Activated T-cell treated with anti-CD3 and anti-CD28 coated beads, Interleukin-2, amount 50 U/mL, for 72 hours (primary cell): ENCODE measurements at places on chromosomes 2 and 18.

GRCh38 chr18:72612894-72613533, 68.9 kb upstream of the CBLN2 start:
- DNase-seq = no peak
- no peaks in the 10 kb centered on the region for H3K4me1 ChIP-seq
- H3K27ac ChIP-seq = no peak overlapping the region
- H3K27me3 ChIP-seq = no peaks in the 10 kb centered on the region
- H3K4me3 ChIP-seq = no peak overlapping the region

DNA sequence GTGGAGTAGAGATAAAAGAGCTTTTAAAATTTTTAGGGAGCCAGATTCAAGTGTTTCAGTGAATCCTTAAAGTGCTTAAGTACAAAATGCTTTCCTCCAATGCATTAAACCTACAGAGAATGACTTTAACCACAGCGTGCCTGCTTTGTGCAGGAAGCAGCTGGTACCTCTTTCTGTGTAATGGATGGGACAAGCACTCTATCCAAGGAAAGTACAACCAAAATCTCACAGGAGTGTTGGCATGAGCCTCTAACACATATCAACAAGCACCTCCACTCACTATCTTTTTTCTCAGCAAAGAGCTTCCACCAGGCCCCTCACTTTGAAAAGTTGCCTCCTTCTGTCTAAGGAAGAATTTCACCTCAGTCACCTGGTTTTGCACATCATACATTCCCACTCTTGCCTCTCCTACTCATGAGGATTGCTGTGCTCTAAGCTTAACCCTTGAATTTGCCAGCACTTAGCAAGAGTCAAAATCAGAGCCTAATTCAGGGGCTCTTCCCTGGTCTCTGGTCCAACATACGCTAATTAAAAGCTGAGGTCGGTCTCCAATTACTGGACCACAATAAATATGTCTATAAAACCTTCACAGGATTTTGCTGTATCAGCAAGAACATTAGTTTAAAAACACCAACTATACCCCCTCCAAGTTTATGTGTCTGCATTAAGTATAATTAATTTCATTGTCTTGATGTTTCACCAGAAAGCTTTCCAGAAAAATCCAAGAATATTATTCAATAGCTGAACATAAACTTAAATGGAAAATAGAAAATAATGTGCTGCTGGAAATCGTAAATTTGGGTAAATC, 68.9 kb downstream of the ZNF521 start:
- no peaks in the 10 kb centered on the region for H3K4me1 ChIP-seq
- H3K4me3 ChIP-seq = no peak overlapping the region
- H3K27me3 ChIP-seq = peaks cover 12% of the 10 kb centered on the region
- H3K27ac ChIP-seq = no peak overlapping the region
- no peak for DNase-seq

DNA sequence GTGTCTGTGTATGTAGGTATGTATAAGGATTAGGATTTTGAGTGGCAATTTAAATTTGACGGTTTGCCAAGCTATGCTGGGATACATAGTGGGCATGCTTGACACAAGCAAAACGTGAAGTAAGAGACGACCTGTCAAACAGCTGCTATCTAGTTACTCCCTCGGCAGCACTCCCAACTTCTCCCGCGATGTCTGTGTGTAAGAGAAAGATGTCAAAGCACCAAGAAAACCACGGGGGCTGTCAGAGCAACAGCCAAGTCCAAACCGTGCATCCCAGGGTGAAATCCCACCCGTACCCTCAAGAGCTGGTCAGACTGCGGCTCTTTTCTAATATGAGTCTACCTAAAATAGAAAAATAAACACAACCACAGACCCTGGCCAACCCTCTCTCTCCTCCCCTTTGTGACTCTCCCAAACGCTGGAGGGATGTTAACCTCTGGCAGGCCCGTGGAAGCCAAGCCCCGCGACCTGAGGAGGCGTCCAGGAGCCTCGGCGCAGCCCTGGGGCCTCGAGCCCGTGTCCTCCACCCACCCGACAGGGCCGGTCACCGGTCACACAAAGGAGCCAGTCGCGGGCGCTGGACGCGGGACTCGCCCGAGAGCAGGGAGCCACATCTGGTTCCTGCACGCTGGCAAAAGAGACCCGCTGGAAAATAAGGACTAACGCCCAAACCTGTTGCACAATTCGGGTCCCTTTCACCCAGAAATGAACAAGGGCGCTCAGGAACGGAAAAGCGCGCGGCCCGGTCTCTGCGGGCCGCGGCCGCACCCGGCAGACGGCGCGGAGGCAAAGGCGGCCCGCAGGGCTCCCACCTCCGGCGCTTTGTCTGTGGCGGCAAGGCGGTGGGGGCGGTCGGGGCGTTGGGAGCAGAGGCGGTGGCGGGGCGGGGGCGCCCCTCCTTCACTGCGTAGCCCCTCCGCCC, 925 bp downstream of the SESTD1 start:
- H3K4me1 ChIP-seq = peaks cover 33% of the 10 kb centered on the region
- peaks cover 5% of the 10 kb centered on the region for H3K36me3 ChIP-seq
- peak; percentile 39 for DNase-seq
- peaks cover 26% of the 10 kb centered on the region for H3K27me3 ChIP-seq

- H3K4me1 ChIP-seq = no peaks in the 10 kb centered on the region
- no peaks in the 10 kb centered on the region for H3K27me3 ChIP-seq
- no peak overlapping the region for H3K4me3 ChIP-seq
- H3K27ac ChIP-seq = no peak overlapping the region
- H3K36me3 ChIP-seq = no peaks in the 10 kb centered on the region
- no peak for DNase-seq
These were observed 25.1 kb downstream of the ADRA2B start for GRCh38 chr2:96091141-96091710.

- peaks cover 65% of the 10 kb centered on the region for H3K4me1 ChIP-seq
- H3K4me3 ChIP-seq = no peak overlapping the region
- H3K27me3 ChIP-seq = no peaks in the 10 kb centered on the region
- no peak for DNase-seq
These were observed 12.4 kb upstream of the STAT1 start for GRCh38 chr2:191026377-191026776.

DNA sequence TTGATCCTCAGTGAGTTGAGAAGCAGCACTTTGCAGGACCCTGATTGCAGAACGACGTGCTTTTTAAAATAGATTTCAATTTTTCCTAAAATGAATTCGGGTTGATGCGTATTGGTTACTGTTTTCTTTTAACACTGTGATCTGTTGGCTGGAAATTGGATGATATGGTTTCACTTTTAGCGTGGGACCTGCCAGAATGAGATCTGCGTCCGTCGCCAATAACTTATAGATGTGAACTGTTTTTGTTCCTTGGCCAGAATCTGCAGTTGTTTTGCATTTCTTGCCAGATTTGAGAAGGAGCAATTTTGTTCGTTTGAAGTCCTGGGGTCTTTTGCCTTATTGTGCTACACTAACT, 703 bp downstream of the UGGT1 start:
- peaks cover 4% of the 10 kb centered on the region for H3K36me3 ChIP-seq
- H3K4me1 ChIP-seq = peaks cover 44% of the 10 kb centered on the region
- DNase-seq = peak; percentile 7
- no peaks in the 10 kb centered on the region for H3K27me3 ChIP-seq
- H3K27ac ChIP-seq = peak overlapping the region; percentile 96

- H3K27ac ChIP-seq = no peak overlapping the region
- H3K4me3 ChIP-seq = no peak overlapping the region
- no peak for DNase-seq
- no peaks in the 10 kb centered on the region for H3K27me3 ChIP-seq
- peaks cover 8% of the 10 kb centered on the region for H3K4me1 ChIP-seq
These were observed 25.8 kb downstream of the SPEG start for GRCh38 chr2:219460424-219460926.

- no peak overlapping the region for H3K27ac ChIP-seq
- DNase-seq = peak; percentile 40
- no peak overlapping the region for H3K4me3 ChIP-seq
These were observed 216.3 kb downstream of the C1D start for GRCh38 chr2:67846370-67847070.

- H3K27me3 ChIP-seq = peaks cover 29% of the 10 kb centered on the region
- H3K36me3 ChIP-seq = no peaks in the 10 kb centered on the region
- H3K4me3 ChIP-seq = no peak overlapping the region
These were observed 35.7 kb downstream of the MOGAT1 start for GRCh38 chr2:222707102-222707688.
